ENCODE measurements at places on chromosomes 3 and 15. TPM values are rescaled to one million over a fixed set of nuclear protein-coding genes. Genes with fewer than 3 reads are reported as not detected.

GRCh38 chr3:155356594-155357370 is 63.3 kb upstream of the STRIT1 start:
- no peak overlapping the region for H3K27ac ChIP-seq
- no peaks in the 10 kb centered on the region for H3K27me3 ChIP-seq
- no peak for DNase-seq

DNA sequence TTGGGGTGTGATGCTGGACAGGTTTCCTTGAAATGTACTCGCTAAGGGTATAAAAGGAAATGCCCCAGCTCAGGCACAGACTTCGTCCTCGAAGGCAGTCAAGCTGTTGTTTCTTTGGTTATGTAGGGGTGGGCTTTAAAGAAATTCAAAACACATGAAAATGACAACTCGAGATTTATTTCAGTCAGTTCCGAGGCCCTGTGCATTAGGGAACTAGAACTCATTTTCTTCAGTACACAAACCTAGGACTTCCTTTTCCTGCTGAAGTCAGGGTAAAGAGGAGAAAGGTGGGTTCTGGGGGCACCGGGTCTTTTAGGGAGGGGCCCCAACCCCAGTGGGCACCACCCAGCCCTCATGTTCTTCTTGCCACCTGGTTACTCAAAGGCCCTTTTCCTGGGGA is 7.7 kb downstream of the CCR9 start:
- H3K4me3 ChIP-seq, result no peak overlapping the region
- no peak overlapping the region for H3K27ac ChIP-seq
- DNase-seq, result no peak

DNA sequence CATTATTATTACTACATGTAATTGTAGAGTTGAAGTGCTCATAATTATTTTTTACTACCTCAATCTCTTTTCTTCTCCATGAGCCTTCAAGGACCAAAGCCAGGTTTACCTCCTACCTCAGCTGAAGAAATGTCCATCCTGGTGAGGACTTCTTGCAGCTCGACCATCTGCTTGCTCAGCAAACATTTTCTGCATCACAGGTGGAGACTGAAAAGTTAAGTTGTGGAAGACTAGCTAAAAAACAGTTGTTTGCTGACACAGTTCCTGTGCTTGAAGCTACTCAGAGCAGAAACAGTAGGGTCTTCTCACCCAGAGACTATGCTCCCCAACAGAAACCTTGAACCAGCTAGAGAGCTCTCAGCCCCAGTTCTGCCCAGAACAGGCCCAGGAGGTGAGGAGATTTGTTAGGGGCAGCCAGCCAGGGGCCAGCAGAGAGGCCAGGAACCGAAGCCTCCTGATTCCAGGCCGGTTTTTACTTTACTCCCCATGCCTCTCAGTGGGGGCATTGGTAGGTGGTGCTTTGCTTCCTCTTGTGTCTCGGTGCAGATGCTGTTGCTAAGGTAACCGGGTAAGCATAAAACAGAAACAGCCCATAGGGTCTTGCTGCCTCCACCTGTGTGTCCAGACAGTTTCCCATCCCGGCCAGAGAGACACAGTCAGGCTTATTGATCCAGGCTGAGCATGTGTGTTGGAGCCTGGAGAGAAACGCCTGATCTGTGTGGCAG is 54.9 kb downstream of the CCNL1 start:
- peaks cover 18% of the 10 kb centered on the region for H3K4me1 ChIP-seq
- H3K36me3 ChIP-seq, result no peaks in the 10 kb centered on the region
- no peak for DNase-seq
- no peaks in the 10 kb centered on the region for H3K27me3 ChIP-seq
- H3K27ac ChIP-seq, result peak overlapping the region; percentile 10

The TTLL13 gene
- total RNA-seq, result not detected

The DUOXA2 gene
- not detected for total RNA-seq

All from MCF 10A (cell line).